ENCODE measurements at places on chromosomes 1 and 21.

- no peak for DNase-seq
These were observed 295.0 kb downstream of the VAV3 start for GRCh38 chr1:107669996-107670395.

DNA sequence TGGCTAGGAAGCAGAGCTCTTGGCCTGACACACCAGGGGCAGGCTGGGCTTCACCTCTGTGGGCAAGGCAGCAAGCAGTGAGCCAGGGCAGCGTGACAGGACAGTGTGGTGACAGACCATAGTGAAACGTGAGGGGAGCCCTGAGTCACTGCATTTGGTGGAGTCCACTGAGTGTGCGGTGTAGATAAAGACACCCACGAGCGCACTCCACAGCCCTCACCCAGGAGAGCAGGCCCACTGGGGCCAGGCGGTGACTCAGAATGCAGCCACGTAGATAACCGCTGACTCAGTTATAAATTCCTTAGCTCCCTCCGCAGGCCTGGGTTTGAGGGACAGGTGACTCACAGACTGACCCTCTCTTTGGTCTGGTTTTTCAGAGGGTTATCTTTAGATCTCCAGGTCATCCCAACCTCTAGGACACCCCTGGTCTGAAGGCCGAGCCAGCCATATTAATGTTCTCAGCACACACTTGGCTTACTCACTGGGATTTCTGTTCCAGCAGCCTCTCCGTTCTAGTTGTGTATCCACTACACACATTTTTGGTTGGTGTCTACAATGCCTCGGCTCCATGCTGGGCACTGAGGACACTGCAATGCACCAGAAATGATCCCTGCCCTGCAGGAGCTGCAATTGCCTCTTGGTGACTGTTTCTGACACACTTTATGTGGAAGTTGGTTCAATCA, 90.2 kb upstream of the TSPAN2 start:
- DNase-seq, result no peak

DNA sequence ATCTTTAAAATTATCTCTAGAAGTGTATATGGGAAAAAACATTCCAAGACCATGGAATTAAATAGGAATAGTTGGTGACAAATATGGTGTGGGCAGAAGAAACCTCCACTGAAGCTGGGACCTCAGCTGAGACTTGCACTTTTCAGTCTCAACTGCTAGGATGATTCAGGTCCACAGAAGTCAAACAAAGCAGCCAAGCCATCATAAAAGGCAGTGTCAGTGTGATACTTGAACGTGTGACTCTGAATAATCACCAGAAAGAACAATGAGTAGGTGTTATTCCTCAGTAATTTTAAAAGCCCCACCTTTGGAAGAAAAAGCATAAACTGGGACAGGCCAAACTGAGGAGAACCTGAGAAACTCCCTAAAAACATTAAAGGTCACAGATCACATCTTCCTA, 90.7 kb downstream of the ZNF281 start:
- DNase-seq, result peak; percentile 38

DNA sequence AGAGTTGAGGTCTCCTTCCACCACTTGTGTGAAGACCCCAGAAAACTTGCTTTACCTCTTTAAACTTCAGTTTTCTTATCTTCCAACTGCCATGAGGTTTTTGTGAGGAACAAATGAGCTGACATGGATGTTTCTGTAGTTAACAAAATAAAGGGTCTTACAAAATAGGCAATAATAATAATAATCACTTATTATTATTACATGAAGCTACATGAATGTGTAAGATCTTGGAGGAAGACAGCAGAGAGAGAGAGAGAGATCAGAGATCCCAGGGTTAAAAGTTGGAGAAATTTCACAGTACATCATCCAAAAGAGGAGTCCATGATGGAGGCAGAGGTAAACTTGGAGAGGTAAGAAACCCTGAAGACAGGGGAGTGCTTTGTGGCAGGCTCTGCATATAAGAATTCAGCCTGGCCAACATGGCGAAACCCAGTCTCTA, 10.7 kb downstream of the RCC1 start:
- no peak for DNase-seq

DNA sequence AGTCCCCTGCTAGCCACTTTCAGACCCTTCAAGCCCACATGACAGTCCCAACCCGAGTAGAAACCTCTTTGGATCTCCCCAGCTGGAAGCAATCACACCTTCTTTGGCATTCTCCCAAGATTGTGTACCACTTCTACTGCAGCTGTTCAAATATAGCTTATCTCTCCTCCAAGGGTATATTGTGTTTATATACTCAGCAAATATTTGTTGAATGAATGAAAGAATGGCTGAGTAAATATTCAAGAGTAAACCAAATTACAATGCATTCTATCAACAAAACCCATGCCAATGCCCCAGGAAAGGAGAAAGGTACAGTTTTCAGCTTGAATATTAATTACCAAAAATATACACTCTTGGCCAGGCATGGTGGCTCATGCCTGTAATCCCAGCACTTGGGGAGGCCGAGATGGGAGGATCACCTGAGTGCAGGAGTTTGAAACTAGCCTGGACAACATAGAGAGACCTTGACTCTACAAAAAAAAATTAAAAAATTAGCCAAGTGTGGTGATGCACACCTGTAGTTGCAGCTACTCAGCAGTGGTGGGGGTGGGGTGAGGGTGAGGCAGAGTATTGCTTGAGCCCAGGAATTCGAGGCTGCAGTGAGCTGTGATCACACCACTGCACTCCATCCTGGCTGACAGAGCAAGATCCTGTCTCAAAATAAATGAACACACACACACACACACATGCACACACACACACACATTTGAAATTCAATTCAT, 68.5 kb downstream of the NIBAN1 start:
- DNase-seq, result no peak

GRCh38 chr1:174286042-174286441, 126.7 kb downstream of the RABGAP1L start:
- DNase-seq, result no peak

DNA sequence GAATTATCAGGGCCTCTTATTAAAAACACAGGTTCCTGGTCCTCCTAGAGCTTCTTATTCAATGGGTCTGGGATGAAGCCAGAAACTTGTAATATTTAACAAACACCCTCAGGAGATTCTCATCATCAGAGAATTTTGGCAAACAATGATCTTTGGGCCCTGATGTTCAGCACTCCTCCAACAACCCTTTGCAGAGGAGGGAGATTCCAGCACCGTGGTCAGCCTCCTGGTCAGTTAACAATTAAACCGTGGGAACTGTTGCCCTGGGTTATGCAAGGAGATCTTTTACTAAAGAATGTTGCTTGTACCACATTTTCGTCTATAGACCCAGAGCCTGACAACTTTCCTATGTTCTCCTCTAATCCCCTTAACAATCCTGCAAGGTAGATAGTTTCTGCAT, 294.4 kb downstream of the PLPP3 start:
- no peak for DNase-seq

DNA sequence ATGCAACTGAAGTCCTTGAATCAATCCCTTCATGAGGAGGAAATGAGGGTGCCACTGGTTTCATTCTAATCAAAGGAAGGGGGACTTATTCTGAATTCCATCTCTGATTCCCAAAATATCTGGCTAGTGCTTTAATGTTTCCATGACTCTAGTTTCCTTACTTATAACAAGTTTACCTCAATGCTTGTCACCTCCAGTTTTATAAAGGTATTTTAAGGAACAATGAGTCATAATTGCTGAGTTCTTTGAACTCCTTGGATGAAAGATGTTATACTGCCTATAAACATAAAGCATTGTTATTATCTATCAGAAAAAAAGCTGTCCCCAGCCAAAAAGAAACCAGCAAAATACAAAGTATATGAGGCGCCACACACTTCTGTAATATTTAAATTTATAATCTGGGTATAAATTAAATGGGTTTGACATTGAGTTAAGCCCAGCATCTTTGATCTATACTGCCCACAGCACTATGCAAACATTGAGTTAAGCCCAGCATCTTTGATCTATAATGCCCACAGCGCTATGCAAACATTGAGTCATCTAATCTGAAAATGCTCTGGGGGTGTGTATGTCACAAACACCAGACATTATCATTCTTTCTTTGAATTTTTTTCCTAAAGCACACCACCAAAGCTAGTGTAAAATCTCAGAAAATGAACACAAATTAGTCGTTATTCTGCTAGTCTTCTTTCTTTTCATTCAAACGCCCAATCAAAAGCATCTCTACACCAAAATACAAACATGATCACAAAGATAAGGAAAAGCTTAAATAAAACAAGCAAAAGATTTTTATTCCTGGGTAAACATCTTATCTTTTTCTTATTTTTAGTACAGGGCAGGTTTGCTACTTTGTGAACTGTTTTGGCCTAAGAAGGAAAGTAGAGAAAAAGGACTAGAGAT, 11.5 kb upstream of the CXADR start:
- DNase-seq, result no peak

- DNase-seq, result no peak
These were observed 13.2 kb downstream of the COQ8A start for GRCh38 chr1:226953175-226953800.

DNA sequence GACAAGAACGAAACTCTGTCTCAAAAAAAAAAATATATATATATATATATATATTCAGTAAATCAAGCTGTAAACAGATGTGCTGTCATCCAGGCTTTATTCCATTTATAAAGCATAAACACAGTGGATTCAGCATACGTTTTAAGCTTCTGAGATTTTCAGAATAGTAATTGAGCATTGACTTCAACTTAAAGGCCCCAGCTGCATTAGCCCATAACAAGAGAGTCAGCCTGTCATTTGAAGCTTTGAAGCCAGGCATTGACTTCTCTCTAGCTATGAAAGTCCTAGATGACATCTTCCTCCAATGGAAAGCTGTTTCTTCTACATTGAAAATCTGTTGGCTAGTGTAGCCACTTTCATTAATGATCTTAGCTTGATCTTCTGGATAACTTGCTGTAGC, 6.6 kb downstream of the KPNA6 start:
- no peak for DNase-seq

- DNase-seq, result no peak
These were observed 249.4 kb upstream of the AJAP1 start for GRCh38 chr1:4404854-4405590.

- DNase-seq, result no peak
These were observed 7.0 kb upstream of the IL23R start for GRCh38 chr1:67159233-67159632.

GRCh38 chr1:194935864-194936263, 1672.4 kb downstream of the KCNT2 start:
- DNase-seq, result no peak

- no peak for DNase-seq
These were observed 69.0 kb downstream of the DHRS3 start for GRCh38 chr1:12548973-12549459.

GRCh38 chr1:30132602-30133286, 590.6 kb downstream of the MATN1 start:
- peak; percentile 23 for DNase-seq

DNA sequence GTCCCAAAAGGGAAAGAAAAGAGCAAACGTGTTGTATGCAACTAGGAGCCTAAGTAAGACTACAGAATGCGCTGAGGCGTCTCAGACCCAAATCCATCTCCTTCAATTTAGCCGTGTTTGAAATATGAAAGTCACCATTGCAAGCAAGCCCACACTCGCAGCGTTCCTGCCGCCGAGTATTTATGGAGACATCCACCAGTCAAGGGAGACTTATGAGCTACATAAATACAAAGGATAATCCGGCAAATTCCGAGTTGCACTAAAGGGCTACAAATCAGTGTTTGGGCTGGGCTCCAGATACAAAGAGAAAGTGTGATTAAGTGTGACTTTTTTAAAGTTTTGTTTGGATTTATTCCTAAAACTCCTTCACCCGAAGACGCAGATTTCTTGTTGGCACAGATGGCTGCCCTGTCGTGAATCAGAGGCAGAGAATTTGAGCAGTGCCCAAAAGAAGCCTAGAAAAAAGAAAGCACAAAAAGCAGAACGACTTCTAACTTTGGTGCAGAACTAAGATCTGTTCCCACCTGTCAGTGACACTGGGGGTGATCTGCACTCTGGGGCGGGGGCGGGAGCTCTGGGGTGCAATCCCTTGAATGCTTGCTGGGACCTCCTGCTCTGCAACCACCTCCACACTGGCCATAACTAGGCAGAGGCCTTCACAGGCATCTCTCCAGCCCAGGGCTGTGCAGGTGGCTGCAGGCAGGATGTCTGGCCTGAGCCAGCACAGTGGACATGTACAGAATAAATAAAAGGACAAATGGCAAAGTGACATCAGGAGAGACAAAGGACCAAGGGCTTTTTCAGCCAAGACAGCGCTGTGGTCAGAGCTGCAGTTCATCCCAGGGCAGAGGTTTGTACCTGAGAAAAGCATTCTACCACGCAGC, 489.7 kb downstream of the NPHP4 start:
- no peak for DNase-seq

- no peak for DNase-seq
These were observed 103.4 kb downstream of the ZBTB18 start for GRCh38 chr1:244154508-244154871.

GRCh38 chr1:41498391-41498790, 13.9 kb upstream of the EDN2 start:
- no peak for DNase-seq

DNA sequence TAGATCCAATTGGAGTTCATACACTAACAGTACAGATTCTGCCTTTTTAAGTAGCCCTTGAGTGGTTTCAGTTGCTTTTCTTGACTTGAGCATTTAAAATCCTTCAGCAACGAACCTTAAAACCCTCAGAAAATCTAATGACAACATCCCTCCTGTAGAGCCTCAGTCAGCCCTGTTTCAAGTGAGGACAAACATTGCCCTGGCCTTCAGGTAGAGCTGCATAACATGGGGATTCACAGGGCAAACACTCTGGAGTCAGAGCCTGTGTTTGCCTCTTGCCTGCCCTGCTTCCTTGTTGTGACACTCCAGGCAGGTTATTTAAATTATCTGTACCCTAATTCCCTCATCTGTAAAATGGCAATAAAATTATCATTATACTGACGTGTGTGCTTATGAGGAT, 96.1 kb upstream of the KCNA3 start:
- DNase-seq, result no peak

- DNase-seq, result peak; percentile 82
These were observed 30.0 kb upstream of the SDE2 start for GRCh38 chr1:226029093-226029496.

GRCh38 chr1:204579681-204580080, 63.5 kb downstream of the MDM4 start:
- no peak for DNase-seq

- DNase-seq, result no peak
These were observed 189.9 kb downstream of the APP start for GRCh38 chr21:25980710-25981109.

DNA sequence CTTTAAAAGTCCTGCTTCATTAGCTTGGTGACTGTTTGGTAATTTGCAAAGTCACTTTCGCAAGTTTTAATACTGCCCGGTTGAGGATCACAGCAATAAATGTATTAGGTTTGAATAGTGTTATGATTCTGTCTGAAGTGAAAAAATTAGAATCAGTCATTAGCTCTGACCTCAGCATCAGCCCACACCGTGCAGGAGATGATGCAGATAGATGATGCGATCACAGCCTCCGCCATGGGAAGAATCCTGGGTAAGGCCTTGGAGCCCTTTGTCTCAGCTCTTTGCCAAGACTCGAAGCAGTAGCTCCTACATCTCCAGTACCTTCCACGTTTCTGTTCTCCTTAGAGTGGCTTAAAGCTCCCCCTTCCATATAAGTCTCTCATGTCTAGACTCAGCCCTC, 366.7 kb downstream of the CAMTA1 start:
- DNase-seq, result no peak

GRCh38 chr1:58786184-58786926, 2.5 kb upstream of the JUN start:
- DNase-seq, result no peak
